ENCODE measurements at places on chromosomes 5 and 9.

- no peak for DNase-seq
Measured at GRCh38 chr9:125646621-125647100, 60.3 kb downstream of the MAPKAP1 start.

DNA sequence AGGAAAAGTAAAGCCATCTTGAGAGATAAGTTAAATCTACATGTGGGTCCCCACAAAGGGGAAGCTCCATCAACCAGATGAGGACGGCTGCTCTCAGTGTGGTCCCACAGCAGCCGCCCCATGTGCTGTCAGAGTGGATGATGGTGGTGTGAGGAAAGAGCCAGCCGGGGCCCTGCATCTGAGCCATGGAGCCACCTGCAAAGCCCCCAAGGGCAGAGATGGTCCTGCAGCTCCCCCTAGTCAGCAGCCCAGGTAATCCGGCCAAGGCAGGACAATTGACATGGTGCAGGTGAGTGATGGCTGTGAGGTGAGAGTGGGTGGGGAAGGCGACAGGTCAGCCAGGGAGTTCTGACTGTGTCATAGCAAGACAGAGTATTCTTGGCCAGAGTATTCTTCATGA, 458.8 kb downstream of the ICE1 start:
- peak; percentile 56 for DNase-seq

- peak; percentile 6 for DNase-seq
Measured at GRCh38 chr5:135204151-135204600, 170.1 kb upstream of the PITX1 start.

- DNase-seq: no peak
Measured at GRCh38 chr5:142131394-142131793, 22.8 kb downstream of the NDFIP1 start.

GRCh38 chr9:78871452-78872331, 574.8 kb downstream of the PSAT1 start:
- no peak for DNase-seq

GRCh38 chr9:138112791-138113600, 235.4 kb downstream of the CACNA1B start:
- no peak for DNase-seq

DNA sequence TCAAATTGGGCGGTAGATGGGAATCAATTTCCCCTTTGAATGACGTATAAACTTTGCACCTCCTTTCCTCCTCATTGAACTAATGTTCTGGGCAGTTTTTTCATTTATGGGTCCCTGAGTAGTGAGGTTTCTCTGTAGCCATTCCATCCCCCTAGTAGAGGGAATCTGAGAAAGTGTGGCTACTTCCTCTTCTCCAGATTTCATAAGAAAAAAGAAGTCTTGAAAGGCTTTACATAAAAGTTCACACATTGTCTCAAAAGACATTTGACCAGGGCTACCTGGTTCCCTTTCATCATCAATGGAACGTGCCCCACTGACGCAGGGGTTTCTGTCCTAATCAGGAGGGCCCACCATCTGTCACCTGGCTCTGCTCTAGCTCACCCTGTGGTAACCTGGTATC, 57.3 kb downstream of the CTSL start:
- no peak for DNase-seq

DNA sequence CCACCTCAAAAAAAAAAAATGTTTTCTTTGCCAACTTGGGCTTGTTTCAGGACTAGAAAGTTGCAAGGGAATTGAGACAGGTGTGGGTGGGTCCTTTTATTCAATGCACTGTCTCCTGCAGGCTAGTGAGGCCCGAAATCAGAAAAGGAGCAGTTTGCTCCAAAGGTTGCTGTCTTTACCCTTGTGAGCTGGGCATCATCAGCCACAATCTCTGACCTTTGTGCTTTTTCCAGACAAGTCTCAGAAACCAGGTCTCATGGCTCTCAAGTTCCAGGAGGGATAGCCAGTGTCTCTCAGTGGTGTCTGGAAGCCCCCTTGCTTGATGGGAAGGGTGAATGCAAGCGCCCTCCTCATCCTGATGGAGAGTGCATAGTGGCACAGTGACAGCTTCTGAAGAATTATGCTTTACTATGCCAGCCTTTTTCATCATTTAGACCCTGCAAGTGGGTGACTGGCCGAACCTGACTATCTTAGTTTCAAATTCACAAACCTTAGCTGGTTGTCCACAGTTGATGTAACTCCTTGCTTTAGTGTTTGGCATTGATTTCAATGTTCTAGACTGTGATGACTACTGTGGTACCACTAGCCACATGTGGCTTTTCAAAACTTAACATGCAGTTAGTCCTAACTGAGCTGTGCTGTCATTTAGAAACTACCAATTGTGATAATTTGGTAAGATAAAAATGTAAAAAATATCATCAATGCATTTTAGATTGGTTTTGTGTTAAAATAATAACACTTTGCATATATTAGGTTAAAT, 468.6 kb downstream of the GADD45G start:
- no peak for DNase-seq

- DNase-seq: no peak
Measured at GRCh38 chr5:40210694-40211093, 469.0 kb upstream of the PTGER4 start.

- no peak for DNase-seq
Measured at GRCh38 chr9:113609562-113610318, 146.2 kb downstream of the RGS3 start.

GRCh38 chr9:83197591-83197990, 134.6 kb upstream of the RASEF start:
- no peak for DNase-seq

DNA sequence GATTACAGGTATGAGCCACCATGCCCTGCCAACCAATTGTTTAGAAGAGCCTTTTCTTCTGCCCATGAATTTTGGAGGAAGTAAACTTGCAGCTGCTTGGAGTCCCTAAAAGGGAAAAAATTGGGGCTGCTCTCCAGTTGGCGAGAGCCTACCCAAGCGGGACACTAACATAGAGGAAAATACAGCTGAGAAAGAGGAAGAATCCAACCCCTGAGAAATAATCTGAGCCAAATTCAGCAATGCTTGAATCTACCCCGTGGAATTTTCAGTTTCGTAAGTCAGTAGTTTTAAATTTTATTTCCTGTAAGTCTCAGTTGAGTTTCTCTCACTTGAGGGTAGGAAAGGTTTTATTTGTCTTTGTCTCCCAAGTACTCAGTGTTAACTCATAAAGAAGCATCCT, 30.4 kb upstream of the UBTD2 start:
- no peak for DNase-seq

- DNase-seq: no peak
Measured at GRCh38 chr5:16544607-16545374, 72.0 kb downstream of the RETREG1 start.

DNA sequence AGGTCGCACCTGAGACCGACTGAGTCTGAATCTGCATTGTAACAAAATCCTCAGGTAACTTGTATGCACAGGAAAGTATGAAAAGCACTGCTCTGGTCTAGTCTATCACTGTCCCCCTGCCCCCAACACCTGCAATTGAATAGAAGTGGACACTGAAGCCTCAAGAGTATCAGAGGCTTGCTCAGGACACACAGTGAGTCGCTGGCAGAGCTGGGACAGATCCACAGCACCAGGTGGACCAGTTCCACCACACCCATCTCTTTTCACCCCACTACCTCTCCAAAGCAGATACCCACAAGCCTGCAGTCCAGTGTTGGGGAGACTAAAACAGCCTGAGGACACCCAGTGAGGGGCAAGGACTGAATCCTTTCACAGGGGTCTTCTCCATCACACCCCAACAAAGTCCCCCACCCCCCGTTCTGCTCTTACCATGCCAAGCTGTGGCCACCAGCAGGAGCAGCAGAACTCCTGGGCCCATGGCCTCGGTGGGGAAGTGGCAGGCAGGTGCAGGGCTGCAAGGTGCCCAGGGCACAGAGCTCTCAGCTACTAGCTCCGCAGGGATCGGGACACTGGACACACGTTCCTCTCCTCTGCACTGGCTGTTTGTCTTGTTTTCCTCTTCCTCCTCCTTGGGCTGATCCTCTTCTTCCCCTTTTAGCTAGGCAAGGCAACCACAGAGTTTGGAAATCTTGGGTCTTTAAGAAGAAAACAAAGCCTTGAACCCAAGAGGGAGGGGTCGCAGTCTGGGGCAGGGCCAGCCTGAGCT, at the start of gene CSF1R:
Gene CSF1R (minus strand): TSS at position 605 of the 766 bp plus-strand sequence. CDS start 127 bp downstream, at position 478.
- DNase-seq: no peak

- DNase-seq: no peak
Measured at GRCh38 chr5:4440536-4440935, 699.6 kb upstream of the ADAMTS16 start.

- no peak for DNase-seq
Measured at GRCh38 chr5:67201897-67202549, 5.4 kb upstream of the CD180 start.

GRCh38 chr5:88955403-88955802, 72.4 kb upstream of the MEF2C start:
- no peak for DNase-seq

- DNase-seq: no peak
Measured at GRCh38 chr5:149345892-149346222, 558 bp downstream of the GRPEL2 start.

DNA sequence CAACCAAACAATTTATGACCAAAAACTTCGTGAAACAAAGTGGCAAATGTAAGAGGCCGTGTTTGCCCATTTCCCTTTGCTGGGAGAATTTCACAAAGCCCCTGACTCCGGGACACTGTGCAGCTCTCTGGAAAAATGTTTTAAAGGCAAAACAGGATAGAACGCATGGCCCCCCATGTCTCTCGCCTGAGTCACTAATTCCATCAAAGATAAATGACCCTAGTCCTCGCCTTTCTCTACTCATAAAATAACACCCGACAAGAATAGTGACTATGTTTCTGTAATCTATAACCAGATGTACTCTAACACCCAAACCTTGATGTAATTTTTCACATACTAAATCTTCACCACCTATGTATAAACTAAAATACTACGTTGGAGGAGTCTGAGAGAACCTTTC, 55.7 kb upstream of the SAP30L start:
- no peak for DNase-seq
